CD4-positive, alpha-beta T cell treated with Interleukin-15 for 4 hours (primary cell): ENCODE measurements at places on chromosomes 16 and 17.

- DNase-seq: no peak
Measured at GRCh38 chr16:88315543-88316105, 67.1 kb upstream of the ZNF469 start.

GRCh38 chr16:88282564-88283395, 100.0 kb upstream of the ZNF469 start:
- DNase-seq: no peak

DNA sequence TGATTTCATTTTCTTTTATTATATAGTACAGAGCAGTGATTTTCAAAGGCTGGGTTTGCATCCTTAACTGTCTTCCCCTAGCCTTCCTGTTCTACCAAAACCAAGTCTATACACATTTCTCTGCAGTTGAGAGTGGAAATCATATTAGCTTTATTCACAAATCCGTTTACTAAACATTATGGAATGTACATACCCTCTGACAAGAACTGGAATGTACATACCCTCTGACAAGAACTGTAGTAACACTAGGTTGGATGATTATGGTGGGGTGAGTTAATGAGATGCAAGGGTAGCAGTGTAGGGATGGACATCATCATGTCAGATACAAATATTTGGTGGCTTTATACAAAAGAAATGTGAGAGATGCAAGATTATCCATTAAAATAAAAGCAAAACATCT, 154.8 kb downstream of the CYB561 start:
- DNase-seq: no peak

GRCh38 chr16:728890-729744, 2.2 kb downstream of the HAGHL start:
- DNase-seq: no peak

GRCh38 chr17:29835435-29836351, 94.3 kb downstream of the SSH2 start:
- no peak for DNase-seq
